ENCODE measurements at places on chromosomes 13 and 19.
A peak's percentile ranks its signal among the peaks of the same experiment; 100 is the strongest.

- no peak for DNase-seq
Measured at GRCh38 chr13:39580881-39581575, 22.0 kb downstream of the LHFPL6 start.

GRCh38 chr13:59950266-59950665 is 213.5 kb downstream of the DIAPH3 start:
- DNase-seq, result no peak

DNA sequence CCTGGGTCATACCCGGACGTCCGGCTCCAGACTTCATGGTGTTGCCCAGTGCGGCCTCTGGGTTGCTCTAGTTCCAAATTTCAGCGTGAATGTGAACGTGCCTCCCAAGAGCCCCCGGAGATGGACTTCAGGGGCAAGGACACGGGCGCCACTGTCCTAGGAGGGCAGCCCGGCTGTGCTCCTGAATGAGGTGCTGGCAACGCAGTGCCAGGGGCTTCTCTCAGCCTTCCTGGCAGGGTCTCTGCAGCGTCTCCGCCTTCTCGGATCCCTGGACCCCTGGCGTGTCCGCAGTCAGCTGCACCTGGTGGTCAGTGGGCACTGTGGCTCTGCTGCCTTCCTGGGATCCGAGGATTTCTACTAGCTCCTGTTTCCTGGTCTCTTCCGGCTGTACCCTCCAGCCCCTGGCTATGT is 101.7 kb upstream of the MCF2L start:
- no peak for DNase-seq

DNA sequence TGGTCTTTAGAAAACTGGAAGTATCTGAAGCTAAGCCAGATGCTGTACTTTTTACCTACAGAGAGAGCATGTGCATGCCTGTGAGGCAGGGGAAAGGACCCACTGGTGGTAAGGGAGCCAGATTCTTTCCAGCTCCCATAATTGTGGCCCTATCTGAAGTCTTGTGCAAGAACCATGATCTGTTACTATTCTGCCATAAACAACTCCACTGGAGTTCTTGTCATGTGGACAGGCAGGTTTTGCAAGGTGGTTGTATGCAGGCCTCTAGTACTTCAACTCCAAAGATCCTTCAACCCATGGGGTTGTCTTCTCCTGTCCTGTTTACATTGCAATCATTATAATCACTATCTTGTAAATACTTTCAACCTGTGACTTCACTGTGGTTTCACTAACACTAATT is 14.1 kb downstream of the PROSER1 start:
- DNase-seq, result no peak

GRCh38 chr13:81012031-81012430 is 671.1 kb upstream of the SPRY2 start:
- no peak for DNase-seq

DNA sequence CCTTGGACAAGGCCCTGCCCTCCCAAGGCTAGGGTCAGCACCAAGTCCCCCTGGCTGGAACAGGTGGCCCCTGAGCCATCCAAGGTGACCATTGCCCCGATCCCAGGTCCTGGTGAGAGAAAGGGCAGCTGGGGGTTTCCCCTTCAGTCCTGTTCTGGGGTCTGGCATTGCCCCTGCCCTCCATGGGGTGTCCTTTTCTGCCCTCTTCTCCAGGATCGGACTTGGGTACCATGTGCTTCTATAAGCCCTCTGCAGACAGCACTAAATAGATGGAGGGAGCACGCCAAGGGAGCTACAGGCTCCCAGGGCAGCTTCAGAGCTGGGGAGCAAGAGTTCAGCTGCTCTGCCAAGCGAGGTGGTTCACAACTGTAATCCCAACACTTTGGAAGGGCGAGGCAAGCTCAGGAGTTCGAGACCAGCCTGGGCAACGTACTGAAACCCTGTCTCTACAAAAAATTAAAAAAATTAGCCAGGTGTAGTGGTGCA is 13.5 kb upstream of the KCNN1 start:
- no peak for DNase-seq

DNA sequence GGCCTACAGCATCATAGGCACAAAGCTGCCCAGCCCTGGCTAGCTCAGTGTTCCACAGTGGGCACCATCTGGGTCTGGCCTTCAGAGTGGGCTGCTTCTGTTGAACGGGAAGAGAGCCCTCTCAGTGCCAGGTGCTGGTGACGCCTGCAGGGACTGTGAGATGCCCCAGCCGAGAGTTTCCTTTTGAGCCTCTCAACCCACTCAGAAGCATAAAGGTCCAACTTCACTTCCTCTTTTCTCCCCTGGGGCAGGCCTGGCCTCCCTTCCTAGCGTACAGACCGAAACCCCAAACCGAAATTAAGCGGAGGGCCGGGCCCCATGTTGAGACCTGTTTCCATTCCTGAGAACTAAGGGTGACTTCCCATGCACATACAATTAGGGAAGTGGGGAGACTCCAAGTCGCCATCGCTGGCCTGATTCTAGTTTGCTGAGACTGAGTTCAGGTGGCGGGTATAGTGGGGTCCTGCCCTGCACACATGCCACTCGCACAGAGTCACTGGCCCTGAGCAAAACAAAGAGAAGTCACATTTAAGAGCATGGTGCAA is 6.9 kb downstream of the RAB8A start:
- DNase-seq, result peak; percentile 45

DNA sequence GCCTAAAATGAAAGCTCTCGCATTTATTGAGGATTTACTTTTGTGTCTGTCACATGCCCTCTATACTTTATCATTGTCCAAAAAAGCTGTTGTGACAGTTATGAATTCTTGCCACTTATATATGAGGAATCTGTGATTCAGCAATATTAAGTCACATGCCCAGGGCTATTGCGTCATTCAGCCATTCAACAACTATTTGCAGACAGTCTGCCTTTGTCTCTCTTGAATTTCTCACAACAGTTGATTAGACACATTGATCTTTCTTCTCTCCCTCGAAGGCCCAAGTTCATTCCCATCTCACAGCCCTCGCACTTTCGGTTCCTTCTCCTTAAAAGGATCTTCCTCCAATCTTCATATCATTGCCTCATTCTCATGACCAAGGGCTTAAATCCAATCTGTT is 342.6 kb downstream of the MZT1 start:
- no peak for DNase-seq

DNA sequence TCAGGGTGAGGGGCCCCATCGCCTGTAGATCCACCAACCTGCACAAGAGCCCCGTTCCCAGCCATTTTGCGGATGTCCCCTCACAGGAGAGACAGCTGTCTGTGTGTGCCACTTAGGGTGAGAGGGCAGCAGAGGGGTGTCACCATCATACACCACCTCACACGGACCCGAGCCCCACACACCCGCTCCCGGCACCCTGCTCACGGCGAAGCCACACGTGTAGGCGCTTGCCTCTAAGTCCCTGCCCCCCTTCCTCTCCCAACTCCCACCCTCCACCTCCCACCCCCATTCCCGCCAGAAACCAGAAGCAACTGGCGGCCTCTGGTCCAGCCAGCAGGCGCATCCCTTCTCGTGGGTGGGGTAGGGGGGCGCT is 4.0 kb upstream of the DPF1 start:
- no peak for DNase-seq

DNA sequence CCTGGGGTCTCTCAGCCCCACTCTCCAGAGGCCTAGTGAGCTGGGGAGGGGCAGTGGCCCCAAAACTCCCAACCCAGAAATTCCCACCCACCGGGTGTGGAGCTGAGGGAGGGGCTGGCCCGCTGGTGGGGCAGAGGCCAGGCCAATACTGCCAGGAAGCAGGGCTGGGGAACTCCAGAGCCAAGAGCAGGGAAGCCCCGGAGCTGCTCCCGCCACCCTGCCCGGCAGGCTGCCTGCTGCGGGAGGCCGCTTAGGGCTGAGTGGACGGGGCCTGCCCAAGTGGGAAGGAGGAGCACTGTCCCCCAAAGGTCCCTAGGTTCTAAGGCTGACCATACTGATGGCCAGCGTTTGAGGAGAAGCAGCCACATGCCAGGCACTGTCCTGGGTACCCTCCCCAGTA is 13.0 kb upstream of the RELB start:
- DNase-seq, result no peak

- no peak for DNase-seq
Measured at GRCh38 chr19:7595466-7596133, at the start of gene CAMSAP3. TSS of gene CAMSAP3 (plus strand) at chr19:7595863. CDS start at chr19:7596003, 140 bp downstream.

GRCh38 chr19:32767951-32768679 is 48.5 kb downstream of the TDRD12 start:
- DNase-seq, result no peak

GRCh38 chr13:39675904-39676303 is 20.4 kb downstream of the COG6 start:
- no peak for DNase-seq

DNA sequence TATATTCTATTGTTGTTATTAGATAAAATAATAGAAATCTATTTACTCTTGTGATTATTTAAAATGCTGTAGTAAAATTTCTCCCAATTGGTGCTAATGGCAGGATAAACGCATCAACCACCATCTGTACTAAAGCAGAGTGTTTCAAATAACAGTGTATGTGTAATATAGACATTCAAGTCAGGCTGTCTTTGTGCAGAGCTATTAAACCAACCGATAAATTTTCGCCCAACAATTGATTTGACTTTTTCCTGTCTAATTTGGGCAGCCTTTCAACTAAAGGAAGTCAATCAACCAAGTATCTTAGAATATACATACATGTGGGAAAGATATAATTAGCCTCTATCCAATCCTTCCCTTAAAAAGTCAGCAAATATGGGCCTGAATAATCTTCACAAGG is 5.8 kb downstream of the AMER2 start:
- no peak for DNase-seq

GRCh38 chr19:19324059-19324770 is 3.6 kb downstream of the MAU2 start:
- no peak for DNase-seq

GRCh38 chr13:89458456-89458855 is 1787.3 kb downstream of the SLITRK5 start:
- DNase-seq, result no peak

DNA sequence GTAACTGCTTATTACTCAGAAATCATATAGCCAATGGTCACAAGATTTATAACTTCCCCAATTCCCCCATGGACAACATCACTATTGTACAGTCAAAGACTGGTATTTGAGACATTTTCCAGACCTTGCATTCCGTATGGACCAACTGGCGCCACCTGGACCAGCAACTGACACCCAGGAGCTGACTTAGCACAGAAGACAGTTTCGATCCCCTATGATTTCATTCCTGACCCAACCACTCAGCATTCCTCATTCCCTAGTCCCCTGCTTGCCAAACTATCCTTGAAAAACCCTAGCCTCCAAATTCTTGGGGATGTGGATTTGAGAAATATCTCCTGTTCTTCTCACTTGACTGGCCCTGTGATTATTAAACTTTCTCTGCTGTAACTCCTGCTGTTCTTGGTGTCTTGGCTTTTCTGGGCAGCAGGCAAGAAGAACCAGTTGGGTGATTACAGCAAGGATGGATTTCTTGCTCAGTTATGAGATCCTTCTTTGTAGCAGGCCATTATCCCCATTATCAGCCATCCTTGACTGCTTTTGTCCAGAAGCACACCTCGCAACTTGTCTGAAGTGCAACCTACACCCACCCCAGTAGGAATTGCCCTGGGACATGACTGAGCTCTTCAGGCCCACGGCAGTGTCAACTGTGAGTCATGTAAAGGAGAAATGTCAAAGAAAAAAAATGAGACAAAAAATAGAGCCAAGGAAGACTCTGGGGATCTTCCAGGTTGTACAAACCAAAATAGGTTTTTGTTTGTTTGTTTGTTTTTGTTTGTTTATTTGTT is 13.7 kb upstream of the MAP3K10 start:
- DNase-seq, result no peak

DNA sequence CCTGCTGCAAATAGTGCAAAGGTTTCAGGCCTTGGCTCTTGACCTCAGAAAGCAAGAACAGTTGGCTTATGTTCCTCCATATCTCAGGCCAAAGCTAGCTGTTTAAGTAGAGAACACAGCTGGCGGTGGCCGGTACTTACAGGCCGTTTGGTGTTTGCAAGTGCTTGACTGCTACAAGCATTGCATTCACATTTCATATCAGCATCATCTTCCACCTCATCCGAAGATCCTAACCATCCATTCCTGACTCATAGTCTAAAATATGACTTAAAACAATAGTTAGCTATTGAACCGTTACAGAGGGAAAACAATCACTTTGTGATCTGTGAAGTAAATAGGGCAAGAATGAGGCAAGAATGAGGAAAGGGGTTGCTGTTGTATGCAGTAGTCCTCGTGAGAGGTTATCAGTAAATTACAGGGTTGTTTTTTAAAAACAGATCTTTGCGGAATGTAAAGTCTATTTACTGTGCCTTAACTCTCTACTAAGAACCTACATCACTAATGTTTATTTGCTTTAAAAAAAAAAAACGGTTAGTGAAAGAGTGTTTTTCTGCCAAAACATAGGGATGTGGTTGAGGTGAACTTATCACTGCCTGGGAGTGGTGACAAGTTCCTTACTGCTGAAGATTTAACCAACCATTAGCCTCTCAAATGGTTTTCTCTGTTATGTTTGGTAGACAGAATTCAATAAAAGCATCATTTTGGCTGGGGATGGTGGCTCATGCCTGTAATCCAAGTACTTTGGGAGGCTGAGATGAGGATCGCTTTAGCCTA is 21.6 kb upstream of the WDR88 start:
- DNase-seq, result no peak

GRCh38 chr13:113327766-113328471 is 30.9 kb downstream of the LAMP1 start:
- DNase-seq, result no peak

DNA sequence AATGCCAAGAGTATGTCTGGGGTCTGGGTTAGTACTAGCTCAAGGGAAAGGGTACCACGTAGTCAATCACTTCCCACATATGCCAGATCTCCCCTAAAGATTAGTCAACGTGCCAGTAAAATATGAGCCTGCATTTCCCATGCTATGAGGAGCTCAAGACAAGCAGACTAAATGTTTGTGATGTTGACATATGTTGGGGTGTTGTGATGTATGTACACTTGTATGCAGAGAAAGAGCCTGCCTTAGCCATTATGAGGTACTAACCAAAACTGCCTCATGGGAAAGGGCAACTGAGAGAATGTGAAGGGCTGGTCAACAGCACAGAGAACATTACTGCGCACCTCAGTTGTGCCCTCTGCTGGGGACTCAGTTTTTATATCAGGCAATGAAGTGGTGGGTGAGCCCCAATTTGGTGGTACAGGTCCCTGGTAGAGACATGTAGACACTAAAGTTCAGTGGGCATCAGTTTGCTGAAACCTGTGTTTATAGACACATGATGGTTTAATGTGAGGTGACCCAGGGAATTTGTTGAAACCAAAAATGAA is 287.0 kb downstream of the DCT start:
- no peak for DNase-seq

DNA sequence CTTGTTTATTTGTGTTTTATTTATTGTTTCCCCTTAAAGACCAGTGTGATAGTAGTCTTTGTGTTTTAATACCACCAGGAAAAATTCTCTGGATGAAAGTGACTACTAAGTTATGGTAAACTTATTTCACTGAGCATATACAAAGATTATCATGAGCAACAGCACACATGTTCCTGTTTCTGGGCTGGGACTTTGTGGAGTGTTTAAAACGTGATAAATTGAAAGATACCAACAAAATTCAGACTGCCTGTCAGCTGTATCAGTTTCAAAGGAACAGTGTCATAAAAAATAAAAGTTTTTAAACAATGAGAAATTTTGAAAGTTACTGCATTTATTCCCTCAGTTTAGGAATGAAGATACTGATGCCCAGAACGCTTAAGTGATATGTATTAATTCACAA is 259.4 kb downstream of the DACH1 start:
- no peak for DNase-seq
